ENCODE measurements at places on chromosomes 7 and 10.
A peak's percentile ranks its signal among the peaks of the same experiment; 100 is the strongest.

DNA sequence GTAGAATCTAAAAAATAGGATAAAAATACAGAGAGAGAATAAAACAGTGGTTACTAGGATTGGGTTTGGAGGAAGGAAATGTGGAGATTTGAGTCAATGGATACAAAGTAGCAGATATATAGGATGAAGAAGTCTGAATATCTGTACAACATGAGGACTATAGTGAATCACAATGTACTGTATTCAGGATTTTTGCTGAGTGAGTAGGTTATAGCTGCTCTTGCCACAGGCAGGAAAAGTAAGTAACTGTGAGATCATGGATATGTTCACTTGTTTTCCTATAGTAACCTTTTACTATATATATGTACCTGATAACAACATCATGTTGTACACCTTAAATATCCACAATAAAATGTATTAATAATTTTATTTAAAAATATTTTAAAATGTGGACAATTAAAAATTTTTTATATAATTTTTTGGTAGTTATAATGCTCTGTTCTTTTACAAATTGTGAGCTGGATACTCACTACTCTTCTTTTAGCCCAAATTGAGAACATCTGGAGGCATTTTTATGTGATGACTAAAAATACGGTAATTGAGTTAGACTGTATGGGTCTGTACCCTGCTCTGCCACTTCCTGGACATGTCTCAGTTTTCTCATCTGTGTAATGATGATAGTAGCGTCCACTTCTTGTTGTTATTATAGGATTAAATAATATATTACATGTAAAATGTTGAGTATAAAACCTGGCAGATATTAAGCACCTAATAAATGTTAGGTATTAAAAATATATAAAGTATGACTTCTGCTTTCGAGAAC, 439.1 kb downstream of the AUTS2 start:
- no peak for DNase-seq

DNA sequence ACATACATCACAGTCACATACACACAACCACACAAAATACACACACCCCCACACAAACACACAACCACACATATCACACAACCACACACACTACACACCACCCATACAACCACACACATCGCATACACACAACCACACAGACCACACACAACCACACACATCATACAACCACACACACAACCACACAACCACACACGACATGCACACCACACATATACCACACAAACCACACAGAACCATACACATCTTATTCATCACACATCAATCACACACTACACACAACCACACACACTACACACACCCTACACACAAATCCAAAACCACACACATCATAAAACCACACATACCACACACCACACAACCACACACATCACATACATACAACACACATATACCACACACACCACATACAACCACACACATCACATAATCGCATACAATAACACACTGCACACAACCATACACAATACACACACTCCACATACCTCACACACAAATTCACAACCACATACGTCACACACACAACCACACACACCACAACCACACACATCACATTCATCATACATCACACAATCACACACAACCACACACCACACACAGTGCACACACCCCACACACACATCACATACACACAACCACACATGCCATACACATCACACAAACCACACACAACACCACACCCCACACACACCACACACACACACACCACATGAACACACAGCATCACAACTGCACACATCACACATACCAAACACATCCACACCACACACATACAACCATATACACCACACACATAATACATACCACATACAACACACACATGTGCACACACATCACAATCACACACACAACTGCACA, 30.4 kb downstream of the GPRIN2 start:
- no peak for DNase-seq

DNA sequence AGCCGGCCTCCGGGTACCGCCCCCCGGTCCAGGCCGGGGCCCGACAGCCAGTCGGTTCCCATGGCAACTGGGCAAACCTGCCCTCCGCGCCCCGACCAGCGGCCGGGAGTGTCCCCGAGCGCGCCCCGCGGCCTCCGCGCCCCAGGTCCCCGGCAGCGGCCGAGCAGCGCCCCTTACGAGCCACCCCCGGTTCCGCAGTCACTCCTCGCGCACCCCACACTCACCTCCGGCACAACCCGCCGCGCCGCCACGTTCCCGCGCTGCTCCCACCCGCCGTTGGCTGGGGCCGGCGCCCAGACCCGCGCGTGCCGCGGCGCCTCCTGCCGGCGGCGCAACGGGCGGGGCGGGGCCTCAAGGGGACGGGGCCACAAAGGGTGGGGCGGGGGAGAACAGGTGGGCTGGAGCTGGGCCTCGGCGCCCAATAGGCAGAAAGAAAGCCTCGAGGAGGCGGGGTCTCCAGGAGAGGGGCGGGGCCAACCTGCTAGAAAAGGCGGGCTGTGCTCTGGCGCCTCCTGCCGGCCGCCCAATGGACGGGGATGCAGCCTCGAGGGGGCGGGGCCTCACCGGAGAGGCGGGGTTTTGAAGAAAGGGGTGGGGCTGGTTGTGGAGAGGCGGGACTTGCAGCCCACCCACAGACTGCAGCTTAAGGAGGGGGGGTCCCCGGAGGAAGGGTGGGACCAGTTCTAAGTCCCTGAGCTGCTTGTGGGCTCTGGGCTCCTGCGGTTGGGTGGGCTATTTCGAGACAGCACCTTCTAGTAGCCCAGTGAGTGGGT, at the start of gene RADIL:
Gene RADIL (minus strand): TSS at position 345 of the 773 bp plus-strand sequence. CDS start 5,577 bp downstream, outside the sequence.
- peak; percentile 86 for DNase-seq

DNA sequence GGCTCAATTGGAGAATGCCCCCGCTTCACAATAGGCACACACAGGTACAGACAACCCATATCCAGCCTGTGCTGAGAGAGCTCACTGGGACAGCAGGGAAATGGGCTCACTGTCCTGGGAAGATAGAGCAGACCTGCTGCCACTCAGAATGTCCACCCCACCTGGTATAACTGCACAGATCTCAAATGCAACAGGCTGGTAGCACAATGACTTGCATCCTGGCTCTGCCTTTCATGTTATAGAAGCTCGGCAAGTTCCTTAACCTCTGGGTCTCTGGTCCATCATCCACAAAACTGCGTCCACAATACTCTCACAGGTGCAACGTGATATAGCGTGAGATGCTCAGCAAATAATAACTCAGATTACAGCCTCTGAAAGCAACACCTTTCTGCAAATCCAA, 295.4 kb downstream of the GRID1 start:
- DNase-seq = no peak

DNA sequence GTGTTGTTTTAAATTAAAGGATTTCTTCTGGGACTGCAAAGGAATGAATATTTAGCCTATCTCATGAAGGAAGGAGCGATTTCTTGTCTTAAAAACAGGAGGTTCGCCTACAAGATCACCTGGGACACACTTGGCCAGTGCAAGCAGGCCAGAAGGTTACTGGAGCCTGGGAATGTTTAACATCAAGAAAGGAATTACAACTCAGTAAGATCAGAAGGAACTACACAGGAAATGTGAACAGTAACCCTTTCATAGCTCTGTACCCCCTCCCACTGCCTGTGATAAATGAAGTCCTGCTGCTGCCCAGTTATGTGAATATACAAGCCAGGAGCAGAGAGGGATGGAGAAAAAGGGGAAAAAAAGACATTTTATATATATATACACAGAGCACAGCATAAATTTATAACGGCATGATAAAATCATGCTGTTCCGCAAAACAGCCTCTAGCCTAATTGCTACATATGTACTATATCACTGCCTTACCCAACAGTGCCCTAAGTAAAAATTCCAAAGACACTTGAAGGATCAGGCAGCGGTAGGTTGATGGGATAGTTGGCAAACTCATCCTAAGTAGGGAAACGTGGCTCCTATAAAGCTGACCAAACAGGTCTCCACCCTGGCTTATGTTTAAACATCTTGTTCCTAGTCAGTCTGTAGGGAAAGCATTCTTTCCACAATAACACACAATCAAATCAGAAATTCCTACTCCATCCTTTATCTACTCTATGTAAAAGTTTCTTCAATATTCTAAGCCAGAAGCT, 63.8 kb downstream of the ZNF438 start:
- no peak for DNase-seq

- no peak for DNase-seq
Observed at GRCh38 chr7:20642166-20642565, 26.7 kb downstream of the ABCB5 start.

DNA sequence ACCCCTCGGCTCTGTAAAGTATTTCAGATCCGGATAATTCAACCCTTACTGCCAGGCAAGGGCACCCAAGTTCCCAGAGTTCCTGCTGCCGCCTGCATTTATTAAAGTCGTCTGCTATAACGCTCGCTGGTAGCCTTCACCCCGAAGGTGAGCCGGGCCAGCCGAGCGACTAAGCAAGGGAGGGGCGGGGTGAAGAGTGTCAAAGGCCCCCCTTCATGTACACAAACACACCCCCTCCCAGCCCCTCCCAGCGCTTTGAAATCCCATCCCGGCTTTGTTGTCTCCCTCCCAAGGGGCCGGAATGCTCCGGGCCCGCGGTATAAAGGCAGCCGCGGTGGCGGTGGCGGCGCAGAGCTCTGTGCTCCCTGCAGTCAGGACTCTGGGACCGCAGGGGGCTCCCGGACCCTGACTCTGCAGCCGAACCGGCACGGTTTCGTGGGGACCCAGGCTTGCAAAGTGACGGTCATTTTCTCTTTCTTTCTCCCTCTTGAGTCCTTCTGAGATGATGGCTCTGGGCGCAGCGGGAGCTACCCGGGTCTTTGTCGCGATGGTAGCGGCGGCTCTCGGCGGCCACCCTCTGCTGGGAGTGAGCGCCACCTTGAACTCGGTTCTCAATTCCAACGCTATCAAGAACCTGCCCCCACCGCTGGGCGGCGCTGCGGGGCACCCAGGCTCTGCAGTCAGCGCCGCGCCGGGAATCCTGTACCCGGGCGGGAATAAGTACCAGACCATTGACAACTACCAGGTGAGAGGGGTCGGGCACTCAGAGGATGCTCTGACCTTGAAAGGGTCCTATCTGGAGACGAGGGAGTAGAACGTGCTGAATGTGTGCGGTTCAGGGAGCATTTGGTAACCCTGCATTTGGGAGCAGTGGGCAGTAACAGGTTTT, at the start of gene DKK1:
Gene DKK1 (plus strand): TSS at position 349 of the 889 bp plus-strand sequence. CDS start 154 bp downstream, at position 503.
- DNase-seq = peak; percentile 5

- no peak for DNase-seq
Observed at GRCh38 chr10:119410361-119411116, 132.0 kb downstream of the RGS10 start.

GRCh38 chr10:30858499-30858898, 173.2 kb downstream of the ZNF438 start:
- no peak for DNase-seq

DNA sequence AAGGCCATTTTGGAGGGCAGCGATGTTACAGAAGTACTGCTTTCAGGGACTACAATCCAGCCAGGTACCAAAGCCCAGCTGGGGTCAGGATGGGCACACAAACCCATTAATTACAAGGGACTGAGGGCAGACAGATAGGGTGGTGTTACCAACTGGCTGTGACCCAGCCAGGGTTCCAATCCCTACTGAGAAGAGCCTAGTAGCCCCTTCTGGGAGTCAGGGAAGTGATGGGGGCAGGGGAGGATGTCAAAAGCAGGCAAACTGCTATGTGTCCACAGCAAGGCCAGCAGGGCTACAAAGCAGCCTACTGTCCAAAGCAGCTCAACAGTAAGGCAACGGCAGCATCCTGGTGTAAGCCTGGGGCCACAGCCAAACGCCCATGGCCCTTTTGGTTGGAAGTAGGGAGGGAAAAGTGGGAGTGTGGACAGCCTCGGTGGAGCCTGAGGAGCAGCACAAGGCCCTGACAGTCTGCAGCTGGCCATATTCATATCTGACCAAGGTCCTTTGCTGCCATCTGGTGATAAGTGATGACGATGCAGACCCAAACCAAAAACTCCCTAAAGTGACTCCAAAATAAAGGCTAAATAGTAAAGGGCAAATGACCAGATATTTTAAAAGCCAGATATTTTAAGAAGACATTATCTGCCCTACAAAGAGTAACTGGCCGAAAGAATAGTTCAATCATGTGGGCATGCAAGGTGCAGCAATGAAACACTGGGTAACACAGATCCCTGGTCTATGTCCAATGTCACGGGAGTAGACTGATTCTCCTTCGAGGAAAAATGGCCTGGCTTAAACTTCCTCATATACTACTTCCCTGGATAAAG, 56.9 kb downstream of the XPNPEP1 start:
- DNase-seq = no peak

DNA sequence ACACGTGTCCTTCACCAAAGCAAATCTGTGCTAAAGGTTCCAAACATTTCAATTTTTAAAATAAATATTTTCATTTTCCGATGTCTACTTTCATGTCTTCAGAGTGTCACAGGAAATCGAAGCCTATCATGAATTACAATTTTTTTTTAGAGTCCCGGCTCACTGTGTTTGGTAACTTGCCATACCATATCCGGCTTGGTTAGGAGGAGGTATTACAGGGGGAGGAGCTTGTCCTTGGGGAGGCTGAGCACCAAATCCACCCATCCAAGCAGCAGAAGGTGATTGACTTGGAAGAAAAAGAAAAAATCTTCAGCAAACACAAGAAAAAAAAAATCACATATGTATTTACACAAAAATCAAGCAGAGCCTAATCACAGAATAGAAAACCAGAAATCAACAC, 21.3 kb downstream of the TIAL1 start:
- no peak for DNase-seq

DNA sequence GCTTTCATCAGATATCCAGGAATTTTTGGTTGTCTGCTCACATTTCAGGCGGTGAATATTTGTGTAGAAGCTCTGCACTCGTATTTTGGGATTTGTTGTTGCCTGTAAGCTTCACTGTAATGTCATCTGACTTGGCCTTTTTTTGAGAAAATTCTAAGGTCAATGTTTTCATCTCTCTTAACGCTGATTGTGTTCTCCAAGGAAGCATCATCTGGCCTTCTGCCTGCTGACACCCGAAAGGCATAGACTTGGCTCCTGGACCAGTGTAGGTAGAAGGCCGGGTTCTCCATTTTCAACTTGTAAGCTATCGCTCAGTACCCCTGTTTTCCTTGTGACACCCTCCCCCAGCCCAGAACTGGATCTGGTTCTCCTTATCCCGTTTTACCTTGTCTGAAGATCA, 44.2 kb downstream of the SLC13A1 start:
- no peak for DNase-seq

DNA sequence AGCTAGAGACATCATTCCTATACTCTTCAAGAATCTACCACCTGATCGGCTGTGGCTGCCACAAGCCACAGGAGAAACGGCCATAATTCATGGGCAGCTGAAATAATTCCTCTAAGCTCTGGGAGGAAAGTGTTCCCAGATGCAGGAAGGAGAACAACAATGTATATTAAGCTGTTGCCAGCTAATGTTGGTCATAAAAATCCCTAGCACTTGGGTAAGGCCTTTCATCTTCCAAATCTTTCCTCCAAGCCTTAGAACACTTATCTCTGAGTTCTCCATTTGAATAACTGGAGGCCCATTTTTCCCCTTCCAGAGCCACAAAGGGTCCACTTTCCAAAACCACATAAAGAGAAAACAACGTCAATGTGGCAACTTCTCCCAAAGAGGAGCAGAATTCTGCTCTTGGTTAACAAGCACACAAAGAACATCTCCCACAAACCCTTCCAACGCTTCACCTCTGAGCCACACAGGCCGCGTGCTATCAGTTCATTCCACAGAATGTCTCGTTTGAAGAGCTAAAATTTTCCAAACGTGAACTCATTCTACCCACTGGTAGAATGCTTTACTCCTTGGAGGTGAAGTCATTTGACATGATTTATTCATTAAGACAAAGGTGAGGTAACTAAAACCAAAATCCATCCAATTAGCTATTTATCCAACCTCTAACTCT, 11.2 kb downstream of the KCNMA1 start:
- DNase-seq = no peak

- no peak for DNase-seq
Observed at GRCh38 chr7:48759431-48760080, 164.8 kb upstream of the CDC14C start.
